ENCODE measurements at places on chromosomes 4 and X.

- DNase-seq, result no peak
Measured at GRCh38 chrX:97200454-97200853, 316.7 kb downstream of the RPA4 start.

GRCh38 chrX:149937871-149938426 is 342 bp downstream of the EOLA2 start:
- DNase-seq, result no peak

GRCh38 chr4:112225157-112225556 is 6.4 kb upstream of the AP1AR start:
- DNase-seq, result no peak

DNA sequence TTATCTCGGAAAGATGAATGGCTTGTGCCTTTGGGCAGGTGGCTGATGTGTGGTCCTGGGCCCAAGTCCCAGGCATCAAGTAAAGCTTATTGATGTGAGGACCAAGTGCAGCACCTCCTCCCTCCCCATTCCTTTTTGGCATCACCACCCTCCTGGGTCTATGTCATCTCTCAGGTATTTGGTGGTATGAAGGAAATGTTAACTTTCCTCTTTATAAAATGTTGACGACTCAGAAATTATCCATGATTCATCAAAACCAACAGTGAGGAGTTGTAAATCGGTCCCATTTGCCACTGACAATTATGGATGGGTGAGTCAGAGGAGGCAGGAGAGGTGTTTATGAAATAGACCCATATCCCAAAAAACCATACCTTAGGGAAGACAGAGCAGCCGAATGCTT is 229.4 kb upstream of the GATB start:
- DNase-seq, result peak; percentile 1

GRCh38 chr4:13396161-13396560 is 88.0 kb downstream of the RAB28 start:
- no peak for DNase-seq

DNA sequence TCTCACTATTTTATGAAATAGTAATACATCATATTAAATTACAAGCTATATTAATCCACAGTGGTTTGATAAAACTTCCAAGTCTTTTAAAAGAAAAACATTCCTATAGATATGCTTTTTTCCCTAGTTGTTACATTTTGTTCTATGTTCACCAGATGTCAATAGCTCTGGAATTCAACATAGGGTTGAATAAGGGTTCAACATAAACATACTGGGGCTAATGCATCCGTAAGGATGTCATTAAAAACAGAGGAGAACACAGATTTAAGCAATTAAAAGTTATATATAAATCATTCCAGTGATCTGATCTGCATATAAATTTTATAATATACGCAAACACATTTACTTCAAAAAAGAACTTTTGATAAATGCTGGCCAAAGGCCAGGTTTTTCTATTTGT is 32.5 kb downstream of the SULT1B1 start:
- DNase-seq, result no peak

- no peak for DNase-seq
Measured at GRCh38 chrX:136130931-136131833, 16.2 kb upstream of the FHL1 start.

- no peak for DNase-seq
Measured at GRCh38 chrX:131288738-131289511, at the start of gene IGSF1. IGSF1 (minus strand) TSS chrX:131289306; CDS start chrX:131286674, 2,632 bp downstream.

DNA sequence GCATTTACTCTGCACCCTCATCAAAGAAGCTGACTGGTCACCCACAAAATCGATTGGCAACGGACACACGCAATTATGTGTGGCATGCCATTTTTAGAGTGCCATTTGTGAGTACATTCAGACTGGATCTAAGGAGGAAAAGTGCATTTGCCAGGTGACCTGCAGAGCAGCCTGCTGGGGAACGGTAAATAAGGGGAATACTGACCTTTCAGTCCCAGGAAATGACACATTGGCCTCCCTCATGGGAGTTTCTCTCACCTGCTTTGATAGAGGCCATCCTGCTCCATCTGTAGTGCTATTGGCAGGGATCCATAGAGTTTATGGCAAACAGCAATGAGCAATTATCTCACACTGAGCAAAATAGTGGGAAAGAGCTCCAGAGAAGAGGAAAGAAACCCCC is 127.8 kb downstream of the DDX53 start:
- no peak for DNase-seq

- no peak for DNase-seq
Measured at GRCh38 chr4:80183250-80184052, 13.9 kb upstream of the PRDM8 start.

DNA sequence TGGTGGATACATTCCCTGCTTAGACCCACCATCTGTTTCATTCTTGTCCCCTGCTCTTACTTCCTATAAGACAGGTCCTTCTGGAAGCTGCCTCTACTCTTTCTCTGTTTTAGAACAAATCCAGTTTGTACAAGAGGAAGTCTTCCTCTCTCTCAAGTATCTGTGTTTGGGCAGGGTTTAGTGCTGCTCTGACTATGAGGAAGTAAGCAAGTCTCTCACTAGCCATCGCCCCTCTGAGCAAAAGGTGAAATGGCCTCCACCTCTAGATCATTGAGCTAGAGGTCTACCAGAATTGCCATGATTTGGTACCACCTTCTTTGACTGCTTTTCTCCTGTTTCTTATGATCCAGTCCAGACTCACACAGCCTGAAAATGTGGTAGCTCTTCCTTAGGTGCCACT is 8.4 kb downstream of the BTK start:
- no peak for DNase-seq

DNA sequence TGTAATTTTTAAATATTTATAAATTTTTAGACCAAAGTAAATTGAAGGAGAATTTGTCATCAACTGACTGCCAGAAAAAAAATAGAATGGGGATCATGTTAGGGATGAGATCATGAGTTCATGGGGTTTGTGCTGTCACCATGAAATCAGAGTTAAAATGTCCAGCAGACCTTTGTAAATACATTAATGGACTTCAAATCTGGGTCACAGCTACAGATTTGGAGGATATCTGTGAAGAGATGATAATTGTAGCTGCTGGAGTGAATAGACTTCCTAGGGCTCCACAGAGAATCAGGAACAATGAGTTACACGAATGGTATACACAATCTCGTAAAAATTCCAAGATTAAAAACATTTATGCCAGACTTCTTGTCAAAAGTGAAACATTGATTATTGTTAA is 6.6 kb downstream of the FSTL5 start:
- no peak for DNase-seq

DNA sequence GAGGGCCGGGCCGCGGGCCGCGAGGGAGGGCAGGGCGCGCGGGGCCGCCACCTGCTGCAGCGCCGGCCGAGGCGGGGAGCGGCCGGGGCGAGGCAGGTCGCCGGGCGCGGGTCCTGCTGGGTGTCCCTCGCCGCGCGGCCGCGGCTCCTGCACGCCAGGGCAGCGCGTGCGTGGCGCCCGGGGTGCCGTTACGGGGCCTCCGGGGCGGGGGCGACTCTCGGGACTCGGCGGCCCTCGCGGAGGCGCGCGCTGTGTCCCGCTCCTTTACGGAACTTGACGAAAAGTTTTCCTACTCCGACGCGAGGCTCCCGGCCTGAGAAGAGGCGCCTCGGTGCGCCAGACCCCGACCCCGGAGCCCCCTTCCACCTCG is 329 bp downstream of the TBC1D14 start:
- DNase-seq, result no peak

Measured in kidney capillary endothelial cell (primary cell).